Panc1 (cell line): ENCODE measurements at places on chromosomes 2 and 18.

- no peak for DNase-seq
Observed at GRCh38 chr2:109185338-109185737, 56.3 kb downstream of the SH3RF3 start.

DNA sequence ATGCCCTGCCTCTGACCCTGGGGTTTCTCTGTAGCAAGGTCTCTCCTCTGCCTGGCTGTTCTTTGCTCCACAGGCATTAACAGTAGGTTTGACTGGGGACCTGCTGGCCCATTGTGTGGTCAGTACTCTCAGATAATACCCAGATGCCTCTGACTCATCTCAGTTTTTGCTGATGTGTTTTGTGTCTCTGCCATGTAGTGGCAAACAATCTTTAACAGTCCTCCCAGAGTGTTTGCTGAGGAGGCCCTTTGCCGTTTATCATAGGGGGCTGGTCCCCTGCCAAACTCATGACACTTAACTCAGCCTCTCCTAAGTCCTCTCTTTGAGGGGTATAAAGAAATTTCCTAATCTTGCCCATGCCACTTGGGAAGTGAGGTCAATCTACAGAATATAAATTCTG lies 793.7 kb upstream of the FANCL start:
- no peak for DNase-seq

DNA sequence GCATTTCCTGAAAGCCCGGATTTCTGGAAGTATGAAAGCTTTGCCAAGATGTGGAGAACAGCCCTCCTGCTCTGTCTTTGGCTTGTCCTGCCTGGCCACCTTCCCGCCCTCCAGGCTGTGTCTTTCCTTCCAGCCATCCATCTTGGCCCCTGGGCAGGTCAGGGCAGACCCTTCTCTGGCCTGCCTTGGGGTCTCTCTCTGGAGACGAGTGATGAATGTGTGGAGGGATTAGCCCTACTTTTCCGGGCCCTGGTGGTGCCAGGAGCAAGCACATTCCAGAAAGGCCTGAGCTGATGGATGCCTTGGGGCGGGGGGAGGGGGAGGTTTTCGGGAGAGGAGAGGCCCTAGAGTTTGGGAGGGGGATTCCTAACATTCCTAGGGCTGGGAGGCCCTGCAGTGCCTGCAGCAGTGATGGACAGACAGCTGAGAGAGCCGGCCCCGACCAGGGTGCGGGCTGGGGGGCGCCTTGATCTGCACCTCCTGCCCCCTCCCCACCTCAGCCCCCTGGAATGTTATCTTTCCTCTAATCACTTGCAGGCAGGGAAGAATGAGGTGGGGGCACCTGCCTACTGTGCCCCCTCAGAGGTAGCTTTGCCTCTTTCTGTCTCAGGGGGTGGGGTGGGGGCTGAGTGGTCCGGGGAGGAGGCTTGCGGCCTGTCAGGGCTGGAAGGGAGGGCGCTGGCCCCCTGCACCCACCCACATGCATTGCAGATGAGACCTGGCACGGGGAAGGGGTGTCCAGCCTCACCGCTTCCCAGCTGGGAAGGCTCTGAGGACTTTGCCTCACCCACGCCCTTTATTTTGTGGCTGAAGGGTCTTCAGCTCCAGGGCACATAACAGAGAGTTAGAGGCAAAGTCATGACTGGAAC lies 156.2 kb downstream of the DDX1 start:
- no peak for DNase-seq

DNA sequence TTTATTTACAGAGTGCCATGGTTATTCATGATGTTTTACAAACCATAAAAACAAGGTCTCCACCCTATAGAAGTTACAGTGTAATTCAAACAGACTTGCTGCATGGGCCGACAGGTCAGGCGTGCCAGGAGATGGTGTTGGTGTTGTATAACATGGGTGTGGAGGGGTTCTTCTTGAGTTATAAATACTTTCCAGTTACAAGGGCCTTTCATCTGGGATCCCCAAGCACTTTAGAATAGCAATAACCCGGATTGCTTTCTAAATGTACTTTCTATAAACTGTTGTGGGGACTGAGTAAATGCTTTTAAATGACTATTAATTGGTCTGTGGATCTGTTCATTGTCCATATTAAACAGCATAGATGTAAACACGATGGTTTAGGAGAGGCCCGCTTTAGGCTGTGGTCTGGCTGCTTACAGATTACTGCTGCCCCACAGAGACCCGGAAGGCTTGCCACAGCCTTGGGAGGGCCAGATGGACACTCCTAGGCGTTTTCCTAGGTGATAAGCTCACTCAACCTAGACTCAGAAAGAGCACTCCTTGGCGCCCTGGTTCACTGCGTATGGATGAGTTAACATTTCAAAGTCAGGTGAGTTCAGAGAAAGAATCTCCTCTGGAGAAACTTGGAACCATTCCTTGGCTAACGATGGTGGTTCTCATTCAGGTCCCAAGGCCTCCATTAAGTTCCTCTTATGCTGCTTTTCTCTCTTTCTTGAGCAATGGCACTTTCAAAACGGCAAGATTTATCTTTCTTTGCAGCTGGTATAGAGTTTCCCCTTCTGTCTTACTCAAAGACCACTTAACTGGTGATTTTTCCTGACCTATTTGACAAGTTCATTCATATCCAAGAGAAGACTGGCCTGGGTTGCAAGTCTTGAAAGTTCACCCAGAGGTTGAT lies 3.6 kb upstream of the KIAA2012 start:
- DNase-seq = no peak

DNA sequence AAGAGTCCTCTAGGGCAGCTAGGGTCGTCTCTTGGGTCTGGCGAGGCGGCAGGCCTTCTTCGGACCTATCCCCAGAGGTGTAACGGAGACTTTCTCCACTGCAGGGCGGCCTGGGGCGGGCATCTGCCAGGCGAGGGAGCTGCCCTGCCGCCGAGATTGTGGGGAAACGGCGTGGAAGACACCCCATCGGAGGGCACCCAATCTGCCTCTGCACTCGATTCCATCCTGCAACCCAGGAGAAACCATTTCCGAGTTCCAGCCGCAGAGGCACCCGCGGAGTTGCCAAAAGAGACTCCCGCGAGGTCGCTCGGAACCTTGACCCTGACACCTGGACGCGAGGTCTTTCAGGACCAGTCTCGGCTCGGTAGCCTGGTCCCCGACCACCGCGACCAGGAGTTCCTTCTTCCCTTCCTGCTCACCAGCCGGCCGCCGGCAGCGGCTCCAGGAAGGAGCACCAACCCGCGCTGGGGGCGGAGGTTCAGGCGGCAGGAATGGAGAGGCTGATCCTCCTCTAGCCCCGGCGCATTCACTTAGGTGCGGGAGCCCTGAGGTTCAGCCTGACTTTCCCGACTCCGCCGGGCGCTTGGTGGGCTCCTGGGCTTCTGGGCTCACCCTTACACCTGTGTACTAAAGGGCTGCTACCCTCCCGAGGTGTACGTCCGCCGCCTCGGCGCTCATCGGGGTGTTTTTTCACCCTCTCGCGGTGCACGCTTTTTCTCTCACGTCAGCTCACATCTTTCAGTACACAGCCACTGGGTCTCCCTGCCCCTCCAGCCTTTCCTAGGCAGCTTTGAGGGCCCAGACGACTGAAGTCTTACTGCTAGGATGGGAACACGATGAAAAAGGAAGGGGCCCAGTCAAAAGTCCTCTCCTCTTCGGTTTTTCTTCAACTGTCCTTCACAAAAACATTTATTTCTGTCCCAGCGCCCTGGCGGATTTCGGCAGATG lies 8.1 kb downstream of the SIX2 start:
- DNase-seq = no peak

DNA sequence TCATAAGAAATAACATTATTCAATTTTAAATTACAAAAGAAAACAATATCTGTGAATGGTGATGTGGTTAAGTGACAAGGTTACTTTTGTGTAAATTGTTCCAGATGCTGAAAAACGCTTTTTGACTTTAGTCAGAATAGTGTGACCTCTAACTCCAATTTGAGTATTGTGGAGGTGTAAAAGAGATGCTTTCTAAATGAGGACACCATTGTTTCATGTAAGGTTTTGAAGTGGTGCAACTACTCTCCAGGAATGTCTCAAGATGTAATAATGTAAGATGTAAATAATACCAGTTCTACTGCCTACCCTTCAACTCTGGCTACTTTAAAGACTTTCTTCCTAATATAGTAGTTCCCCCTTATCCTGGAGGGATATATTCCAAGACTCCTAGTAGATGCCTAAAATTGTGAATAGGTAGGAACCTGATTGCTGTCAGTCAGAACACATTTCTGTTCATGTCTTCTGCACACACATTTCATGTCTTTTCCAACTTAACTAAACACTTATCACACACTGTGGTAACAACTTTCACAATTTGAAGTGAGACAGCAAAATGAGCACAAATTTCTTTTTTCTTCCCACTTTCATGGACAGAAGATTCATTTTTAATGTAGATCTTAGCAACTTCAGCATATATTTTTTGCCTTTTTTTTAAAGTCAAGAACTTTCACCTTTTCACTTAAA lies 39.1 kb upstream of the PPP1R1C start:
- no peak for DNase-seq

GRCh38 chr18:9974279-9974915 lies 60.6 kb downstream of the VAPA start:
- no peak for DNase-seq

GRCh38 chr2:211564441-211564840 lies 974.2 kb downstream of the ERBB4 start:
- no peak for DNase-seq

GRCh38 chr2:211436182-211436581 lies 879.8 kb downstream of the CPS1 start:
- no peak for DNase-seq

DNA sequence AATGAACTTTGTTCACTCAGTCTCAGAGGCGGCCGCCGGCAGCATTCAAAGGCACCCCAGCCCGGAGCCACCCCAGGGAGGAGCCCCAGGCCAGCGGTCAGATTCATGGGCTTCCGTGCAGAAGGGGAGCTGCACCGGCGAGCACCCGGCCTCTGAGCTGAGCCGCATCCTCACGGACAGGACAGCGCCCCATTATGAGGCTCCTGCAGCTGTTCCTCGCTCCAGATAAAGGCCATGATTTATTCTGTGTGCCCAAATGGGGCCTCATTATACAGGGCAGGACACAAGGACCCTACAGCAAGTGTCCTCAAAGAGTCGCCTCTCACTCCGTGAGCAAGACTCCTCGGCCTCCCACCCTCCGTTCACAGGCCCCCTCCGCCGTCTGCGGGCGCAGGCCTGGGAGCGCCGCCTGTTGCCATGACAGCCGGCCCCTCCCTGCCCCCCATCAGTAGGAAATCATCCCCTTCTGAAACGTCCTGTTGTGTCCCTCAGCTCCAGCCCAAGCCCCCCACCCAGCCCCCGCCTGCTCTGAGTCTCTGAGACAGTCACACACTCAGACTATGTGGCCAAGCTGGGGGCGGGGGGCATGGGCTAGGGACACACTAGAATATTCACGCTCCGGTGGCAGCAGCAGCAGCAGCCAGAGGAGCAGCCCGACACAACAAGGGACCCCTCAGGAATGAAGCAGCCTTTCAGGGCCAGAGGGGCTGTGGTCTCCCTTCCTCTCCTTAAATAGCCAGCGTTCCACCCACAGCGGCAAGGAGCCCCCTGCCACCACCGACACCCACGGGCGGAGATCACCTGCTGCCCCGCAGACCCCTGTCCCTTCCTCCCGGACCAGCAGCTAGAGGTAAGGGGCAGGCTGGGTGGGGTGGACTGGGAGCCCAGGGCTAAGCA lies at the start of gene GPR17:
Gene GPR17, plus strand, starts transcription at position 759 of the 897 bp plus-strand sequence. CDS start 4,583 bp downstream, outside the sequence.
- DNase-seq = no peak

DNA sequence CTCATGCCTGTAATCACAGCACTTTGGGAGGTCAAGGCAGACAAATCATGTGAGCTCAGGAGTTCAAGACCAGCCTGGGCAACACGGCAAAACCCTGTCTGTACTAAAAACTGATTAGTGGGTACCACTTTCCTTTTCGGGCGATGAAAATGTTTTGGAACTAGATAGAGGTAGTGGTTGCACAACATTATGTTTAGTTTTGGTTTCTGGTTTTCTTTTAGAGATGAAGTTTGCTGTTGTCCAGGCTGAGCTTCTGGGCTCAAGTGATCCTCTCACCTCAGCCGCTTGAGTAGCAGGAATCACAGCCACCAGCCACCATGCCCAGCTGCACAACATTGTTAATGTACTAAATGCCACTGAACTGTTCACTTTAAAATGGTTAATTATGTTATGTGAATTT lies 27.6 kb downstream of the AAK1 start:
- no peak for DNase-seq

- DNase-seq = no peak
Observed at GRCh38 chr2:39647104-39647765, 18.5 kb upstream of the TMEM178A start.

DNA sequence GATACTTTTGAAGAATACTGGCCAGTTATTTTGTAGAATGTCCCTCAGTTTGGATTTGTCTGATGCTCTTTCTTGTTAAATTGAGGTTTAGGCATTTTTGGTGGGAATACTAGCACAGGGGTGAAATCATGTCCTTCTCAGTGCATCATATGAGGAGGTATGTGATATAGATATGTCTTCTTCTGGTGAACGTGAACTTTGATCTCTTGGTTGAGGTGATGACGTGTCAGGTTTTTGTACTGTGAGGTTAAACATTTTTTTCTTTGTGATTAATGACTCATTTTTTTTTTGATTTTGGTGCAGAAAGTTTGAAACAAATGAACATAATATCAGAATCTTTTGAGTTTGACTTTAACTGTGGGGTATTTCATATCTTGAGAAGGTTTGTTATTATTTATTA lies 11.0 kb downstream of the ZNF407 start:
- DNase-seq = no peak

DNA sequence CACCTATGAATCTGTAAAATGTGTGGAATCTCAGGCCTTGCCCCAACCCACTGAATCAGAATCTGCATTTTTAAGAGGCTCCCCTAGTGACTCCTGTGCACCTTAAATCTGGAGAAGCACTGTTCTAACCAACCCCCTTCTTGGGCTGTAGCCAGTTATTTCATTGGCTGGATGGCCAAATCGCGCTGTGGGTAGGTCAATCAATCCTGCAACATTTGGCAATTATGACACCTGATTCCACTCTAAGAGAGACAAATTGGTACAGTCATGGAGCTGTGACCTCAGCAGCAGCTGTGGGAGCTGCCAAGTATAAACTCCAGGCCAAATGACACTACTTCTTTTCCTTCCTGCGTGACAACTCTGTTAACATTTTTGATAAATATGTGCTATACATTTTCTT lies 208.7 kb downstream of the CLIP4 start:
- no peak for DNase-seq

DNA sequence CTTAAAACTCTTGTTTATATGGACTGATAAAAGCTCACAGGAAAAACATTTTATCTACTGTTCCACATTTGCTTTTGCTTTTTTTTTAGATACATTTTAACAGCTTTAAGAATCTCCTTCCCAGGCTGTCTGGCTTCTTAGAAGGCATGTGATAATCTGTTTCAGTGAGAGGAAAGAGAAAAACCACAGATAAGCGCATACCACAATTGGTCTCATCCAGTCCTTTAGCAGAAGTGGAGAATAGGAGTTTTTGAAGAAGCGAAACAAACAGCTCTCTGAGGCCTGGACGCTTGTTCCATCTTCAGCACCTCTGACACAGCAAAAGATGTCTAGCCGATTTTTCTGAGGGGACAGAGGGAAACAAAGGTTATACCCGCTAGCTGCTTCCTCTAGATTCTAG lies 37.6 kb downstream of the RMC1 start:
- no peak for DNase-seq

- no peak for DNase-seq
Observed at GRCh38 chr18:48679236-48679635, 140.4 kb downstream of the CTIF start.

- no peak for DNase-seq
Observed at GRCh38 chr2:167825664-167826063, 421.7 kb downstream of the STK39 start.
